ENCODE measurements at places on chromosomes 7 and 10. TPM values are rescaled to one million over a fixed set of nuclear protein-coding genes. Genes with fewer than 3 reads are reported as not detected.

GRCh38 chr10:110733218-110733952, 89.2 kb downstream of the RBM20 start:
- DNase-seq: peak; percentile 62

DNA sequence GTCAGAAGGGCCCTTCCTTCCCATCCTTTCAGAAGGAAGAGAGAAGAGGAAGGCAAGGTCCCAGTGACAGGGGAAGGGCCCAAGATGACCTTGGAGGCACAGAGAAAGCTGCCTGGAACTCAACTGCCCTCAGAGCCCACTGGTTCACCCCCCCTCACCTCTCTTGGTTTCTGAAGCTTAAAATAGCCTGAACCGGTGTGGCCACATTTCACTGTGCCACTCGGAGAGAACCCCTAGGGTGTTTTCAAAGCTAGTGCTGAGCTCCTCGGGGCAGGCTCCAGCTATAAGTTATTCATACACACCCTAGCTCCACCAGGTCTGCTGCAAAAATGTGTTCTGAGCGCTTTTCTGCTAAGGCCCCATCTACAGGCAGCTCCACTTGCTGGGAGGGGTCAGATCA, 60.9 kb upstream of the ADRB1 start:
- no peak for DNase-seq

DNA sequence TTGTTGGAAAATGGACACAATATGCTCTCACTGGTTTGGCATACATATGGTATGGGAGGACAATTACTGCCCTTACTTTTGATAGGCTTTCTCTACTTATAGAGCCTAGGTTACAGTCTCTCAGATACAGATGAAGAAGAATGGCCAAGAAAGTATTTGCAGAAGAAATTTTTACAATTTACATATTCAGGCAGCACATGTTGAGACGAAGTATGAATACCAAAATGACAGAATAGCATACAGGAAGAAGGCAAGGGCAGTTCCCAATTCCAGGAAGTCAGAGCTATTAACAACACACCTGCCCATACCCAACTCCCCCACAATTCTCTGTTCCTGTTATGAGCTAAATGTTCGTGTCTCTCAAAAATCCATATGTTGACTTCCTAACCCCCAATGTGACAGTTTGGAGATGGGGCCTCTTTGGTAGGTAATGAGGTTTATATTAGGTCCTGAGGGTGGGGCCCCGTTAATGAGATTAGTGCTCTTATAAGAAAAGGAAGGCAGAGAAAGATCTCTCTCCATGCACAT, 67.8 kb downstream of the DOCK4 start:
- no peak for DNase-seq

KCP gene
- polyA plus RNA-seq: 2.7 TPM

TET1 gene
- polyA plus RNA-seq: 4.0 TPM

- DNase-seq: peak; percentile 14
These were observed 1.6 kb downstream of the MSRB2 start for GRCh38 chr10:23096802-23097549.

HOXA6 gene
- polyA plus RNA-seq: 29.7 TPM

COL13A1 gene
- polyA plus RNA-seq: 6.6 TPM

All from small intestine (tissue), 16 donors.